ENCODE measurements at places on chromosomes 2 and 18.

- no peak for DNase-seq
Measured at GRCh38 chr2:234954551-234954992, 2.8 kb downstream of the SH3BP4 start.

GRCh38 chr2:182845794-182846417, 20.5 kb downstream of the FRZB start:
- DNase-seq = no peak

DNA sequence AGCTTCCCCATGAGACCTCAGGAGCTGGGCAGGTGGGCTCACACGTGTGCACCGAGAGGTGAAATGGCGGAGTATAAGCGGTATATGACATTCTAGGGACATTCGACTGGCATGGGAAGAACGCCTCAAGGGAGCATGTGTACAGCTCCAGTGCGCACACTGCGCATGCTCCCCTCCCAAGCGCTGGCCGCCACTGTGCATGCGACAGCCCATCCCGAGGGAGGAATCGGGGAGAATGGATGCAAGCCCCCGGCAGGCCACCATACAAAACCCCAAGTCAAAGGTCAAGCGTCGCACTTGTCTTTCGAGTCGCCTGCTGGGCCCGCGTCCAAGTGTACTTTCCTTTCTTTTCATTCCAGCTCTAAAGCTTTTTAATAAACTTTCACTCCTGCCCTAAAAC, 103.4 kb upstream of the ODC1 start:
- DNase-seq = no peak

DNA sequence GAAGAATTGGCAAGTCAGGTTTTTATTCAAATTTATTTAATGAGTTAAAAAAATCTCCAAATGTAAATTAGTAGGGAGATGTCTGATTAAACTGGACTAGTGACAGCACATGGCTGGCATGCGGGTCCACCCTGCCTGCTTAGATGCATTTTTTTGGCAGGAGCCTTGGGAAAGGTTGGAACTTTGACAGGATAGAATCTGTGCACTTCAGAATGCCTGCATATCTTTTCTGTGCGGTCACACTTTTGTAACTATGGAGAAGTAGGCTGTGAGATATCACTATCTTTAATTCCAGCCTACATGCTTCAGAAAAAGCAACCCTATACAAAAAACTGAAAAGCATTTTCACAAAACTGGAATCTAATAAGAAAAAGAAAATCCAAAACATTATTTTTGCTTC, 317.8 kb downstream of the MBD2 start:
- no peak for DNase-seq

- no peak for DNase-seq
Measured at GRCh38 chr2:24945907-24946306, 25.8 kb downstream of the DNAJC27 start.

GRCh38 chr18:48538531-48539405, at the start of gene CTIF:
TSS of gene CTIF (plus strand) at chr18:48539031. CDS start at chr18:48619566, 80,535 bp downstream.
- no peak for DNase-seq

GRCh38 chr2:88521445-88522073, 69.1 kb upstream of the FOXI3 start:
- no peak for DNase-seq

DNA sequence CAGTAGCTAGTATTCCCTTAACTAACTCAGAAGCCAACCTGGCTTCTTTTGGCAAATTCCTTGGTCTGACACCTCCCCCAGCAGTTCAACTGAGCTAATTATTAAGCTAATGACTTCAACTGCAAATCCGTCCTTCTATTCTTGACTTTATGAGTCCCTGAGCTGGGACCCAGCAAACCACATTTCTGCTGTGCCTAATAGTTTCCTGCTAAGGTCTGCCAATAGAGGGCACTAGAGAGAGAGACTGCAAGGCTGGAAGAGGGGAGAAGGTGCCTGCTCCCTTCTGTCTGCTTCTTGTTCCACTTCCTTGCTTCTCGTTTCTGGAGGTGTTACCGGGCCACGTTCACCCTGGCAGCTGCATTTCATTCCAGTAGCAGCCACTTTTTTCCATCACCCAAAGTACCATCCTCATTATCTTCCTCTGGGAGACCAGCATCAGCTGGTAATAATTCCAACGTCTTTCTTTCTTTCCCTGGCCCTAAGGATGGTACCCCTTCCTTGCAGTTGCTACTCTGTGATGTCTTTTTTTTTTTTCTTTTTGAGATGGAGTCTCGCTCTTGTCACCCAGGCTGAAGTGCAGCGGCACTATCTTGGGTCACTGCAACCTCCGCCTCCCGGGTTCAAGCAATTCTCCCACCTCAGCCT, 352.0 kb downstream of the TNS1 start:
- DNase-seq = no peak

GRCh38 chr2:179410552-179411356, 146.1 kb upstream of the SESTD1 start:
- no peak for DNase-seq

GRCh38 chr2:83394134-83394904, 1064.8 kb downstream of the SUCLG1 start:
- no peak for DNase-seq

GRCh38 chr2:67684991-67685390, 287.9 kb downstream of the ETAA1 start:
- no peak for DNase-seq

DNA sequence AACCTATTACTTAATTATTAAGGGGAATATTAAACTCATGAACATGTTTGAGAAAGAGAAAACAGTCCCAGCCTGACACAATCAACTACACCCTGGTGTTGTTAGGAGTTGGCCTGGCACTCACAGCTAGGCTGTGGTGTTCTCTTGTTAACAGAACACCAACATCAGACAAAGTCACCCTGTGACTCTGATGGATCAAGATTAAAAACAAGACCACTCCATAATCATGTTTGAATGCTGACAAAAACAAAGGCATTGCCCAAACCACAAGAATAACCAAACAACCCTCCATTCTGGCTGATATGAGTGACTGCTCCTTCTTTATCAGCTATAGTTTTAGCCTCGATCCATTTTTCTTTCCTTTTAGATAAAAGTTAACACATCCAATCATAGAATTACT, 3.0 kb downstream of the BOLL start:
- no peak for DNase-seq

- DNase-seq = no peak
Measured at GRCh38 chr2:94956797-94957391, 68.6 kb upstream of the MAL start.

DNA sequence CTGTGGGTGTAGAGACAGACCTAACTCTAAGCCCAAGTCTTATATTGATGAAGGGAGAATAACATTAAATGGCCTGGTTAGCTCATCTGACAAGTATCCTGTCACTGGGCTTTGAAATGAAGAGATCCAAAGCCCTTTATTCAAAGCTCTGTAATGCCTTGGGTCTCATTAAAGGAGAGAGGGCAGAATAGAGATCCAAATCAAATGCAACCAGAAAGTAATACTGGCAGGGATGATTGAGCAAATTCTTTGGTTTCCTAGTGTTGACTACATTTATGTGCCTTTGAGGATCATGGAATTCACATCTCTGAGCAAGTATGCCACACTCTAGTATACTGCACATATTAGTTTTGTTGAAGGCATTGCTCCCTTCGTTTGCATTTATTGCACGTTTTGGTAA, 147.9 kb upstream of the CAVIN2 start:
- no peak for DNase-seq

- no peak for DNase-seq
Measured at GRCh38 chr2:66494708-66495107, 59.8 kb downstream of the MEIS1 start.

DNA sequence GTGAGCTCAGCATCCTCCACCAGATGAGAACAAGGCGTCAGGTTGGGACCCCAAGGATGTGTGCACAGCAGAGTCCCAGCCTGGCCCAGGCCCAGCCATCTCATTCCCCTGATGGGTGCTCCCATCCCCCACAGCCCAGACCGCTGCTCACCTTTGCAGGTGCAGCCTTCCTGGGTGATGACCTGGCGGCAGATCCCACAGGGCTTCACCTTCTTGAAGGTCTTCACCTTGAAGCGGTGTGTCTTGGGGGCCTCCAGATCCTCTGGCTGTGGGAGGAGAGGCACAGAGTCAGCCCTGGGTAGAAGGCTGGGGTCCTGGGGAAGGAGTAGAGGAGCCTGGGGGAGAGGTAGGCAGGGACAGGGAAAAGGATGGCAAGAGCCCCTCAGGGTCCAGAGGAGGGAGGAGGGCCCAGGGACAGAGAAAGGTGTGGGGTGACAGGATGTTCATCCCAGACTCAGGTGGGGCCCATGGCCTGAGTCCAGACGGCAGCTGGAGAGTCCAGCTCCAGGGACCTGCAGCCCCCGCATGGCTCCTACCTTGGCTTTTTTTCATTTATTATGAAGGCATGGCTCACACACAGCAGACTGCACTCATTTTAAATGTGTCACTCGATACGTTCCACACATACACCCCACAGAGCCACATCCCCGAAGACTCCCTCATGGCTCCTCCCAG, 11.9 kb downstream of the TNS1 start:
- no peak for DNase-seq

DNA sequence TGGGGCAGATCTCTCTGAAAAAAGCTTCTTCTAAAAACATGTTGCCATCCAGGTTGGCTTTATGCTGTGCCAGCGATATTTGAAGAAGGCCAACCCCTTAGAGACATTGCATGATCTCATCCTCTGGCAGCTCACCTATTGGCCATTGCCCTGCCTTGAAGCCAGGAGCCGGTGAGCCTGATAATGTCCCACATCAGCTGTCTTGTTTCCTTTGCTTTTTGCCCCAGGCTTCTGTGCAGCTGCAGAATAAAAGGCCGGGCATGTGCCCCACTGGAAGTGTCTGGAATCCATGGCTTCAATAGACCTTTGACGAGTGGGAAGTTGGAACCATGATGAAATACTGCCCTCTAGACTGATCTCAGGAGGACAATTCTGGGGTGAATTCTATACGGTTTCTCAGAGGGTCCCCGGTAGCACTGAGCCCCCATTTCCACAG, 523.5 kb upstream of the ZEB2 start:
- no peak for DNase-seq

DNA sequence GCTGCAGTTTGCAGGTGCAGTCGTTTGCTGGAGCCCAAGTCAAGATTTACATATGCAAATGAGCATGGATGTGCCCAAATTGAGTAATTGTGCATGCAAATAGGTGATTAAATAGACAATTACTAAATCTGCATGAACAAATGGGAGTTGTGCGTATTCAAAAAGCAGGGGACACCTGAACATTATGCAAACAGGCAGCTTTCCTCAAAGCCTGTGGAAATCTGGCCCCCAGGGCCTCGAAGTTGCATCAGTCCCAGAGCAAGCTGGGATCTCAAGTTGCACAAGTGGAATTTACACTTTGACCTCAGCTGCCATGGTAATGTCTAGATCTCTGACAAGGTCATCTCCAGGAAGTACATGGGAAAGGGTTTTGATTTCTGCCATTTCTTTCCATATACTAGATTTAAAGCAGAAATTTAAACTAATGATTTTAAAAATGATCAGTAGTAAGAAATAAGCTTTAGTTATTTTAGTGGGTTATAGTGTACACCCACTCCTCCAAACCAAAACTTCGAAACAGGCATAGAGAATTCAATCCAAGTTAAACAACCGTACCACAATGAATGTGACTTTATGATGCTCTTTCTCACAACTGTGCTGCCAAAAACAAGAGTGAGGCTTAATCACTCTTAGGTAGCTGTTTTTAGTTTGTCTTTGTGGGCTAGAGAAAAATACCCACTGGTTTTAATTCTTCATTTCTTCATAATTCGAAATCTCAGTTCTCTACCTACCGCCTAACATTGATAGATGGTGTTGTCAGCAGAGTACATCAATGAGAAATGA, 110.7 kb downstream of the RND3 start:
- no peak for DNase-seq
